ENCODE measurements at places on chromosomes 13 and 19. TPM values are rescaled to one million over a fixed set of nuclear protein-coding genes. Genes with fewer than 3 reads are reported as not detected.

The PDE4C gene
- polyA plus RNA-seq, result 0.06 TPM

GRCh38 chr19:15622991-15623390 is 8.0 kb downstream of the CYP4F8 start:
- DNase-seq, result no peak

DNA sequence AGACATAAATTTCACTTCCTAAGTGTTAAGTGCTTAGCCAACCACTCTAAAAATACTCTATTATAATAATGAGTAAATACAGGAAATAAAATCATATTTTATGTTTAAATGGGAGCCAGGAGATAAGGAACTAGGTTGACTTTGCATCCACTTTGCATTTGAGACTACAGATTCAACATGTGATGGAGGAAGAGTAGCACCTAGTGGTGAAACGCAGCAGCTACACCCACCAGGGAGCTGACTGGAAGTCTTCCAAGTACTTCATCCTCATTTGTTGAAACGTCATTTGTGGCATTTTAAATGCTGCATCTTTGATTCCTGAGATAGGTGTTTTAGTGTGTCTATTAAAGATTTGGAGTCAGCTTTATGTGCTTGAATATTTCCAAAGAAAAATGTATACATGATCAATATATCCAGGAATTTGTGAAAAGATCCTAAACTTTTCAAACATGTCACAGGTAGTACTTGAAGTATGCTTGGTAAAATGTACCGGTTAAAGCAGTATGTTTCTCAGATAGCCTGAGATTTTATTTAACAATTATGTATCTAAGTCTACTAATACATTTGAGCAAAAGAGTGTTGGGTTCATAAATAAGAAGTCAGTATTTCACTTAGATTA is 17.4 kb upstream of the KCTD12 start:
- DNase-seq, result no peak

DNA sequence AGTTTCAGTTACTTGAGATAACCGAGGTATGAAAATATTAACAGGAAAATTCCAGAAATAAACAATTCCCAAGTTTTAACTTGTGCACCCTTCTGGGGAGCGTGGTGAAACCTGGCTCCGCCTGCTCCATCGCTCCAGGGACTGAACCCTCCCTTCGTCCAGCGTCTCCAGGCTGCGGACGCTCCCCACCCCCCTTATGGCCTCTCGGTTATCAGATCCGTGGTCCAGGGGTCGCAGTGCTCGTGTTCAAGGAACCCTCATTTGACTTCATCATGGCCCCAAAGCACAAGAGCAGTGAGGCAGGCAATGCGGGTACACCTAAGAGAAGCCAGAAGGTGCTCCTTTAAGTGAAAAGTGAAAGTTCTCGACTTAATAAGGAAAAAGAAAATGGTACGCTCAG is 71.1 kb downstream of the ATP11A start:
- no peak for DNase-seq

DNA sequence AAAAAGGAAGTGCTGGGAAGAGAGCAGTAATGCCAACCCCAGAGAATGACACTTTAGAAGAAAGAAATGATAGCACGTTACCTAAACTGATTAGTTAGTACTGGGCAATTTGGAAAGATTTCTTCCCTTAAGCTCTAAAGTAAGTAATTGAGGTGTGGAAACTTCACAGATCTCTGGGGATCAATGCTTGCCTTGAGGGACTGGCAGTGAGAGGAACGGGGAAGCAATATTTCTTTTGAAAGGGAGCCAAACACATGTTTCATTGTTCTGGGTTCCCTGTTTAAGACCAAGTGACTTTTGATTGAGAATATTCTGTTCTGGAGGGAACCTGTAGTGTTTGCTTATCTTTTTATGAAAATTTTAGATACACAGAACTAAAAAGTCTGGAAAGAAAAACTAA is 190.5 kb downstream of the NDFIP2 start:
- DNase-seq, result no peak

DNA sequence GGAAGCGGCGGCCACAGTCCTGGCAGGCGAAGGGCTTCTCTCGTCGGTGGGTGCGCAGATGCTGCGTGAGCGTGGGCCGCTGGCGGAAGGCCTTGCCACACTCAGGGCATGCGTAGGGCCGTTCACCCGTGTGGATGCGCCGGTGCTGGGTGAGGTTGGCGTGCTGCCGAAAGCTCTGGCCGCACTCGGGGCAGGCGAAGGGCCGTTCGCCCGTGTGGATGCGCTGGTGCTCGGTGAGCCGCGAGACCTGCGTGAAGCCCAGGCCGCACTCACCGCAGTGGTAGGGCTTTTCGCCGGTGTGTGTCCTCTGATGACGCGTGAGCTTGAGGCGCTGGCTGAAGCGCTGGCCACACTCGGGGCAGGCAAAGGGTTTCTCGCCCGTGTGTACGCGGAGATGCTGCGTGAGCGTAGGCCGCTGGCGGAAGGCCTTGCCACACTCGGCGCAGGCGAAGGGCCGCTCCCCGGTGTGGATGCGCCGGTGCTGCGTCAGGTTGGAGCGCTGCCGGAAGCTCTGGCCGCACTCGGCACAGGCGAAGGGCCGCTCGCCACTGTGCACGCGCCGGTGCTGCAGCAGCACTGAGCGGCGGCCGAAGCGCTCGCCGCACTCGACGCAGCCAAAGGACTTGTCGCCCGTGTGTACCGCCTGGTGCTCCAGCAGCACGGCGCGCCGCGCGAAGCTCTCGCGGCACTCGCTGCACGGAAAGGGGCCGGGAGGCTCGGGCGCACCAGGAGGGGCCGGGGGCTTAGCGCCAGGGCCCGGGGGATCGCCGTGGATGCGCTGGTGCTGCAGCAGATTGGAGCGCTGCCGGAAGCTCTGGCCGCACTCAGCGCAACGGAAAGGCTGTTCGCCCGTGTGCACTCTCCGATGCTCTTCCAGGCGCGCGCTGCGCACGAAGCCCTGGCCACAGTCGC is 4.0 kb upstream of the UBE2M start:
- no peak for DNase-seq

GRCh38 chr13:76622315-76623040 is 263.7 kb downstream of the KCTD12 start:
- no peak for DNase-seq

DNA sequence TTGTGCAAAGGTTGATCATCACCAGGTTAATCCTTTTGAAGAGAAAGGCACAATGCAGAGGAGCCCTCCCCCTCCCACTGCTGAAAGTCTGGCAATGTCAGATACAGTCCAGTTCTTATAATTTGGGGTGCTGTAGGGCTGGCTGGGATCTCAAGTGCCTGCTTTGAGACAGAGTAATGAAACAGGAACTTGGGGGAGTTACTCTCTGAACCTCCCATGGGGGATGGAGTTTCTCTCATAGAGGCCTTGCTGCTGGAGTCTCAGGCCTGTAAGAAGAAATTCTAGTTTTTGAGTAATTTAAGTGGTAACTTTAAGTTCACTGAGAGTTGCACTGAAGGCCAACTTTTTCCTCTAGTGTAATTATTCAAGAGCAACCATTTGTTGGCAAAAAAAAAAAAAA is 410.5 kb downstream of the KCNRG start:
- no peak for DNase-seq

DNA sequence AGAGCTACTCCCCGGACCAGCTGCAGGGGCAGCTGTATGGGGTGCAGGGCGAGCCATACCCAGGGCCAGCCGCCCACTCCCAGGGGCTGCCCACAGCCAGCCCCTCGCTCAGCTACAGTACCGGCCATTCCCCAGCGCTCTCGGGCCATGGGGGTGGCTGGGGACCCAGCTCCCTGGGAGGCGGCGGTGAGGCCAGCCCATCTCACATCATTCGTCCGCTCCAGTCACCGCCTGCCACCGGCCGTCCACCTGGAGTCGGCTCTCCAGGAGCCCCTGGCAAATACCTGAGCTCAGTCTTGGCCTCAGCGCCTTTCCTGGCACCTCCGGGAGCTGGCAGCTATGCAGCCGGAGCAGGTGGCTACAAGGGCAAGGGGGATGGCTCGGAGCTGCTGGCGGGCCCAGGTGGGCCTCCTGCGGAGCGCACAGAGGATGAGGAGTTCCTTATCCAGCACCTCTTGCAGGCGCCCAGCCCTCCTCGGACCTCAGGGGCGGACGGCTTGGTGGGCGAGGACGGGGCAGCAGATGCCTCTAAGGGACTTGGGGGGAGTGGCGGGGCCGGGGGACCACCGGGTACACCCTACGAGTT is 4.9 kb downstream of the PRR12 start:
- DNase-seq, result no peak

DNA sequence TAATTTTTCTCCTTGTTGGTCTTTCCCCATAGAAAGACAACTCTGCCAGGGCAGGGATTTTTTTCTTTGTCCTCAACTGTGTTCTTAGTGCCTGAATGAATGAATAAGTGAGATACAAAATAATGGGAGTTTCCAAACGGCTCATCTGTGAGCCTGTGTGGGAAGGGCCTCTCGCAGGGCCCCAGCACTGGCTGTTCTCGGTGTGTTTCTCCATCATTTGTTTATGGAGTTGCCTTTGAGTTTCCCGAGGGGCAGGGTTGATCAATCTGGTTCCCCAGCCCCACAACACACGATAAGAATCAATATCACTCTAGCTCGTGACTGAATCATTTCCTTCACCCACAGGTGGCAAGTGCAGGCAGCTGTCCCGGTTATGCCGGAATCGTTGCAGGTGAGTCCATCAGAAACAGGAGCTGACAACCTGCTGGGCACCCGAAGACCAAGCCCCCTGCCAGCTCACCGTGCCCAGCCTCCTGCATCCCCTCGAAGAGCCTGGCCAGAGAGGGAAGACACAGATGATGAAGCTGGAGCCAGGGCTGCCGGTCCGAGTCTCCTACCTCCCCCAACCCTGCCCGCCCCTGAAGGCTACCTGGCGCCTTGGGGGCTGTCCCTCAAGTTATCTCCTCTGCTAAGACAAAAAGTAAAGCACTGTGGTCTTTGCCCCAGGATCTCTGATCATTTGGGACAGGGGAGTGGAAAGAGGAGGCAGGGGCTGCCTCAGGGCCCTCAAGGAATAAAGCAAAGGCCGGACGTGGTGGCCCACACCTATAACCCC is 14.9 kb downstream of the FXYD5 start:
- DNase-seq, result no peak

The PTH2 gene
- polyA plus RNA-seq, result not detected

DNA sequence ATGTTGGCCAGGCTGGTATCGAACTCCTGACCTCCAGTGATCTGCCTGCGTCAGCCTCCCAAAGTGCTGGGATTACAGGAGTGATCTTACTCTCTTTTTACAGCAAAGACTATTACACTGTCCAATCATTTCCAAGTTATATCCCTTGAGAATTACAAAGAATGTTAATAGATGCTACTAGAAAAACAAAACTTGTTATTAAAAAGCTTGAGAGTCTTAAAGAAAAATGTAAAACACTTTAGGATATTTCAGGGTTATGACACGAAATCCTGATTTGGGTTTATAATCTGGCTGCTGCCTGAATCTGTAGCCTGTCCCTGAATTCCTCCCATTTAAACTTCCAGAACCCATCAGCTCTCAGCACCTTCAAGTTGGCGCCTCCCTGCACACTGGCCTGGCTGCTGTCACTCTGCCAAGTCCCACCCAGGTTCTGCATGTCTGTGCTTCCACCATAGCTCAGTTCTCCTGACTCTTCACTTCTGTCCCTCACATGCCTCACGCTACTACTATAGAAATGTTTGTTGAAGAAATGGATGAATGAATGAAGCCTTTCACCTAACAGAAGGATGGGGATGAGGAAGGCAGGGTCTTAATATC is 55.8 kb upstream of the RFXAP start:
- DNase-seq, result no peak

DNA sequence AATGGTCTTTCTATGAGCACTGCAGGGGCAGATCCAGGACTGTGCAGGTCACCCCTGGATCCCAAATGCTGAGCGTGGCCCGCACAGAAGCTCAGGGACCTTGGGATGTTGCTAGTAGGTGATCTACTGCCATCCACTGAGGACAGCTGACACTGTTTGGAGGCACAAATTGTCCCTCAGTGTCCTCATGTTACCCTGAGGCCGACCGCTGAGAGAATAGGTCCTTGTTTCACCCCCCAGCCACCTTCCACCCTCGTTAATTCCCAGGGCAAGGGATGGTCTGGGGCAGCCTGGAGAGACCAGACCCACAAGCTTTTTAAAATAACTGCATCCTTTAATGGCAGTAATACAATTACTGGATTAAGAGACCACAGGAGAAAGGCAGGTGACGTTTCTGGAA is 15.4 kb upstream of the TMEM160 start:
- no peak for DNase-seq

DNA sequence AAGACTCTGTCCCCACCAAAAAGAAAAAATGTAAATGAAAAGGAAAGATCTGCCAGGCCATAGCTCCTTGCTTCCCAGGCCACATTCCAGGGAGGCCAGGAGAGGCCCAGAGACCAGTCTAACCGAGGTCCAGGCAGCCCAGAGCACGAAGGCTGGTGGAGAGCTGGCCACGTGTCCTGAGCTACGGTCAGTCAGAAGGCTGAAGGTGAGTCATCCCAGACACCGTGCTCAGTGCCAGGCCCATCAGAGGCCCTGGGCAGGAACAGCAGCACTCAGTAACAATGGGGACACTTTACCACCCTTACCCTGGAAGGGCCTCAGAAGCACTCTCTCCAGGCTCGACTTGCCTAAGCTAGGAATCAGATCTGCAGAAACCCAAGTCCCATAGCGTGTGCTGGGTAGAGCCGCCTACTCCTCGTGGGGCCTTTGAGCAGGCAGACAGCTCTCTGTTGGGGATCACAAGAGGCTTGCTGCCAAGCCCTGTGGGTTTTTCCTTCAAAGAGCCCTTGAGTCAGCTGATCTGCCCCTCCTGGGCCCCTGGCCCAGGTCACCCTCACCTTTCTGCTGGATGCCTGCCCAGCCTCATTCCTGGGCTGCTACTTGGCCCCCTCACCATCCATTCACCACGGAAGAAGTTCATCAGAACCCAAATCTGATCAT is 11.6 kb upstream of the DNMT1 start:
- DNase-seq, result no peak

The TOMM40 gene
- 27.7 TPM for polyA plus RNA-seq

The DNAAF3 gene
- polyA plus RNA-seq, result 0.39 TPM

The CCL25 gene
- not detected for polyA plus RNA-seq

- no peak for DNase-seq
Observed at GRCh38 chr13:74132776-74133656, 1.2 kb downstream of the KLF12 start.

The GGN gene
- 0.44 TPM for polyA plus RNA-seq

- no peak for DNase-seq
Observed at GRCh38 chr13:21225082-21225481, 48.6 kb downstream of the MRPL57 start.

- no peak for DNase-seq
Observed at GRCh38 chr19:52602941-52603340, 32.9 kb downstream of the ZNF701 start.

GRCh38 chr19:13294812-13295567 is 144.8 kb downstream of the IER2 start:
- DNase-seq, result no peak

The CAPS gene
- 5.6 TPM for polyA plus RNA-seq

Measured in BJ (cell line).